Activated T-cell treated with anti-CD3 and anti-CD28 coated beads, Interleukin-2, amount 50 U/mL, for 4 hours (primary cell): ENCODE measurements at places on chromosomes 16 and 17. TPM values are rescaled to one million over a fixed set of nuclear protein-coding genes. Genes with fewer than 3 reads are reported as not detected.

Gene TBC1D3I
- total RNA-seq: not detected

Gene GID4
- total RNA-seq: 8.4 TPM

Gene MT1H
- 7.0 TPM for total RNA-seq

Gene SNAI3
- 1.2 TPM for total RNA-seq

Gene TM4SF5
- total RNA-seq: not detected

Gene CSH1
- total RNA-seq: not detected

Gene CD300E
- not detected for total RNA-seq

Gene CCL22
- 62.3 TPM for total RNA-seq

Gene HOXB4
- 1.6 TPM for total RNA-seq

Gene UMOD
- not detected for total RNA-seq

- DNase-seq: no peak
These were observed 388.7 kb upstream of the PMFBP1 start for GRCh38 chr16:72560617-72561016.

DNA sequence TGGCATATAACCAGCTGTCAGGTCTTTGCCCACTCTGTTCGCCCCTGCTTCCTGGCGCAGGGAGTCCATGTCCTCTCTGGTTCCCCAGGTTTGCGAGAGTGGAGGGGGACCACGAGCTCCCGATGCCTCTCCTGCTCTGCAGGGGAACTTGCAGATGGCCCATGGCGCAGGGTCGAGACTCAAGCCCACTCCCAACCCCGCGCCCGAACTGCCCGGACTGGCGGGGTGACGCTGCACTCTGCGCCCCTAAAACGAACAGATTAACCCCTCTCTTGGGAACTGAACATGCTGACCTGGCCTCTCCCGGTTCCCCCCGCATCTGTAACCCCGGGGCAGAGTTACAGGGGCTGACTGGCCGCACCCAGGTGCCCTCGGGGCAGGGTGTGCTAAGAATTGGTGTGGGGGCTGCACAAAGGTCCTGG is 681 bp upstream of the PLA2G15 start:
- DNase-seq: no peak

DNA sequence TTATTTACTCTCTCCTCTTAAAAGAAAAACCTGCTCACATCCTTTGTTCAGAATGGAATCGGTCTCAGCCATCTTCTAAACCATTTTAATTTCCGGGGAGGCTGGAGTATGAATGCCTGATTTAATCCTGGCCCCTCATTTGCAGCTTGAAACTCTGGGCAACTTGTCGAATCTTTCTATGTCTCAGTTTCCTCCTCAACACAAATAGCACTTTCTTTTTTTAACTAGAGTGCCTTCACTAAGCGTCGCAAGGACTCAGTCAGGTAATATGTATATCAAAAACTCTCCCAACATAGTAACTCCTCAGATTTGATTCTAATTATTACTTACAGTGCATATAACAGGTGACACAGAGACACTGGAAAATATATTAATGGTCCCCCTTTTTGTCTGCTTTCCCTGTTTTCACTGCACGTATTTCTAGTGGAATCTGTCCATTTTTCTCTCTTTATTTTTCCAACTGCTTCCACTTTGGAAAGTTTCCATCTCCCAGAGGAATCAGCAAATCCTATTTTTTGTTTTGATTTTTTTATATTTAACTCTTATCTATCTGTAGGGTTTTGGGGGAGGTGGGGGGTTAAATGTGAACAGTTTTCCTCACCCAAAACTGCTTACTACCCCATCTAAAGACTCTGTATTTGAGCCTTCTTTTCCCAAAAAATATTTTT is 18.6 kb downstream of the SNN start:
- DNase-seq: no peak

DNA sequence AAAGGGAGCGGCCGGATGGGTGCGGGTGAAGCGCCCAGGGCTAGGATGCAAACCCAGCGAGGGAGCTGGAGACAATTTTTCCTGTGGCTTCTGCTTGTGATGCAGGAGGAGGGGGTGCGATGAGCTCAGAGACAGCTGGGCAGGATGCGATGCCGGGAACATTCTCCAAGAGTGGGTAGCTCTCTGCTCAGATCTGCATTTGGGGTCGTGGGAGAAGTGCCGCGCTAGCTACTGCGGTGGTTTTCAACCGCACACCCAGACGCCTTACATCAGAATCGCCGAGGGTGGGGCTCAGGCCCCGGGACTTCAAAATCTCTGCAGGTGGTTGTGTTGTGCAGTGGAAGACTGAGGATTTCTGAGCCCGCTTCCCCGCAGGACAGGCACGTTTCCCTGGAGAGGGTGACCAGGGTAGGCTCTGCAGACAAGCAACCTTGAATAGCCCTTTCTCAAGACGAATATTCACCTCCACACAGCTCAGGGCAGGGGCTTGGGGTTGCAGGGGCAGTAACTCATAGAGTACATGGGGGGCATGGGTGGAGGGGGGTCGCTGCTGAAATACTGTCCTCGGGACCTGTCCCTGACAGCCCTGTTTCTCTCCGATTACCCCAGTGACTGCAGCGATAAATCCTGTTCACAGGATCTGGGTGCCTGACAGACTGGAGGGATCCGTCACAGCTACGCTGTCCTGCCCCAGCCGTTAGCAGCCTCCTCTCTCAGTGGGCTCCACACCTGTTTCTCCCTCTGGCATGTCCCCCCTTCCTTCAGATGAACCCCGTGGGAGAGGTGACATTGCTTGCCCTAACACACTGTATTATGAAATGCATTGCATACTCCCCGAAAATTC is 63.3 kb downstream of the HAPSTR1 start:
- DNase-seq: no peak

GRCh38 chr17:43092901-43093300 is 32.3 kb downstream of the BRCA1 start:
- DNase-seq: no peak

DNA sequence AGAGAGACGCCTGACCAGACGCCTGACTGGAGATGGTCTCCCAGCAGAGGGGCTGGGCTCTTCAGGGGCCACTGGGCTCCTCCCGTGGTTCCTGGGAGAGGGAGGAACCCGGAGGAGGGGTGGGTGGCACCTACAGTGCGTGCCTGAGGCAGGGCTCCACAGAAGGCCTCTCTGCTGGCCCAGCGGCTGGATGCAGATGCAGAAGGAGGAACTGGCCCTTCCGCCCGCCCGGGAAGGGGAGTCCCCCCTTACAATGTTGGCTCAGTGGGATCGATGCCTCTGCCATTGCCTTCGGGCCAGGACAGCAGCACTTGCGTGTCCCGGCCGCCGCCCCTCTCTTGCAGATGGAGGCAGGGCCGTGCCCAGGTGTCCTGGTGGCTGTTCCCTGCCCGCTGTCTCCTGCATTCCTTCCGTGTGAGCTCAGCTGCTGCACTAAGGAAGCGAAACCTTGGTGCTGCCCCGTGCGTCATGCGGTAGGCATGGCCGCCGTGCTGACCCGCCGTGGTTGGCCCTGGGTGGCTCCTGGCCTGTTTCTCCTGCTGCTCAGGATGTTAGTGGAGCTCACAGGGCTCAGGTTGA is 15.1 kb downstream of the BAIAP2 start:
- no peak for DNase-seq

DNA sequence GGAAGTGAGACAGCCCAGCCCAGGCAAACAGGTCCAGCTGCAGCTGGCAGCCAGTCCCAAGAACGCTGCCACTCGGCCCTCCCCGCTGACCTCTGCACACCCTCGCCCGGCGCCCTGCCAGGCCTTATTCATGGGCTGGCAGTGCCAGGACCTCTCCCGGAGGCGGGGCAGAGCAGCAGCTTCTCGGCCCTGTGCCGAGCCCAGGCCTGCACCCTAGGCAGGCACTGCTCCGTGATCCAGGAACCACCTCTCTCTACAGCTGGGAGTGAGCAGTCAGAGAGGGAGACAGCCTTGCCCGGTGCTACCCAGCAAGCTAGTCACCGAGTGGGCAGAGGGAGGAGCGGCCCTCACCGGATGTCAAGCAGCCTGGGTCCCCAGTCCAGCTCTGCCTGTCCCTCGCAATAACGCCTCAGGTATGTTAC is 79.9 kb upstream of the CBX4 start:
- DNase-seq: no peak

GRCh38 chr16:82280867-82281266 is 110.8 kb upstream of the MPHOSPH6 start:
- DNase-seq: no peak

GRCh38 chr17:8472663-8473062 is 37.0 kb downstream of the NDEL1 start:
- DNase-seq: no peak

DNA sequence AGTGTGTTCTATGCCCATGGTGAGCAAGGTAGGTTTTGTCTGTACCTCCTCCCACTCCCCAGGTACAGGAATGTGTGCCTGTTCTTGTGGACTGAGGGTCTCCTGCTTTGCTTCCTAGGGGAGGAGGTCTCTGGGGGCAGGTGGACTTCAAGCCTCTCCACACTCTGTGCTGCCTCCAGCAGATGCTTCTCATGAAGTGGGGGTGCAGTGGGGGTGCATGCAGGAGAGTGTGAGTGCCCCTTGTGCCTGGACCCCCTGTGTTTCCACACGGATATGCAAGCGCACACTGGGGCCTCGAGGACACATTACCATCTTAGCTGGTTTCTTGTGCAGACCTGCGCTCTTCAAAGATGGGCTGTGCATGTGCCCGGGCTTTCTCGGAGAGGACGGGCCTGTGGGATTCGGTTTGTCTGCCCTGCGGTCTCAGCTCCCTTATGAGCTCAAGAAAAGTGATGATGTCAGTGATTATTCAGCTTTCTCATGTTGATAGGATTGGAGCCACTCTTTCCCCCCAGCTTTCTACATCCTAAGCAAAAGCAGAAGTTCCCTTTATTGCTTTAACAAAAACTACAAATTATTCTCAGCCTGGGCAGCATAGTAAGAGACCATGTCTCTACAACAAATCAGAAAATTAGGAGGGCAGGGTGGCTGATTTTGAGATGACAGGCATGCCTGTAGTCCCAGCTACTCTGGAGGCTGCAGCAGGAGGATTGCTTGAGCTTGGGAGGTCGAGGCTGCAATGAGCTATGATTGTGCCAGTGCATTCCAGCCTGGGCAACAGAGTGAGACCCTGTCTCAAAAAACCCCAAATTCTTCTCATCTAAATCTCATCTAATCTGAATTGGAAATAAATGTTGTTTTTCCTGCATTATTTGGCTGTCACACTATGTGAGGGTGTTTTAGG is 86.8 kb downstream of the RPTOR start:
- no peak for DNase-seq

DNA sequence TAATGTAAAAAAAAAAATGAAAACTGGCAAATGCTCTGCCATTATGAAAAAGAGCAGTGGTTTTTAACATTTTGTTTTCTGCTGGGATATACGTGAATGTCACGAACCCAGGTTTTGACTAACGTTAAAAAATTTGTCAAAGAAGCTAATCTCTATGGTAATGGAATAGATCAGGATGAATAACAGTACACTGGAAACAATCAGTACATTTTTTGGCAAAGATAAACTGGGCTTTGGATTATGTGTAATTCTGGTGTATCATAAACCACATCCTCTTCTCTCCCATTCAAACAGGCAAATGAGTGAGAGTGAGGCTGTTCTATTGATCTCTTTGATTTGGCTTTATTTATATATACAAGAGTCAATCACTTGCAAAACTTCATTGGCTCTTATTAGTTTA is 207.0 kb upstream of the IRX3 start:
- no peak for DNase-seq

DNA sequence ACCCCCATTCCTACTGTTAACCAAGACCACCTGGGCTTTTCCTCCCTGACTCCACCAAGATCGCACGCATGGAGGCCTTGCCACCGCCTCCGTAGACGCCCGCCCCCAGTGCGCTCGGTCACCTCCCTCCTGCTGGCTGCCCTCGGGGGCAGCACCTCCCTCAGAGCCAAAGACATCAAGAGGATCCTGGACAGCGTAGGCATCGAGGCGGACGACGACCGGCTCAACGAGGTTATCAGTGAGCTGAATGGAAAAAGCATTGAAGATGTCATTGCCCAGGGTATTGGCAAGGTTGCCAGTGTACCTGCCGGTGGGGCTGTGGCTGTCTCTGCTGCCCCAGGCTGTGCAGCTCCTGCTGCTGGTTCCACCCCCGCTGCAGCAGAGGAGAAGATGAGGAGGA is 1.2 kb downstream of the EFCAB3 start:
- no peak for DNase-seq

DNA sequence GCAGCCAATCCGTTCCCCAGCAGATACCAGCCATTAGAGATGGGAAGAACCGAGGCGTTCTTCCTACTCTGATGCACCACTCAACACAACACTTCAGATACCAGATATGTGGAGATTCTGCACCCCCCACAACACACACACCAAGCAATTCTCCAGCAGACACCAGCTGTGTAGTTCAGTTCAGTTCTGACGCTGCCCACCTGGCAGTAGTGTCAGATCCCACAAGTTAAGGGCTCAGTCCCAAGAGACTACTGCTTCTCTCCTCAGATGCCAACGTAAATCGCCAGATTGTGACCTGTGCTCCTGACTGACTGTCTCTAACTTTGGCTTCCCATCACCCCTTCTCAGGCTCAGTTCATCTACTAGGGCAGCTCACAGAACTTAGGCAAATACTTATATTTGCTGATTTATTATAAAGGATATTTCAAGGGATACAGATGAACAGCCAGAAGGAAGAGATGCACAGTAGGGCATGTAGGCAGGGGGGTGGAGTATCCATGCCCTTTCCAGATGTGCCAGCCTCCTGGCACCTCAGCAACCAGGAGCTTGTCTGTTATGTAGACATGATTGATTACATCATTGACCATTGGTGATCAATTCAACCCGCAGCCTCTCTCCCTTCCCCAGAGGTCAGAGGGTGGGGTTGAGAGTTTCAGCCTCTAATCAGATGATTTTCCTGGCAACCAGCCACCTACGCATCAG is 110.6 kb downstream of the PRKCA start:
- no peak for DNase-seq

DNA sequence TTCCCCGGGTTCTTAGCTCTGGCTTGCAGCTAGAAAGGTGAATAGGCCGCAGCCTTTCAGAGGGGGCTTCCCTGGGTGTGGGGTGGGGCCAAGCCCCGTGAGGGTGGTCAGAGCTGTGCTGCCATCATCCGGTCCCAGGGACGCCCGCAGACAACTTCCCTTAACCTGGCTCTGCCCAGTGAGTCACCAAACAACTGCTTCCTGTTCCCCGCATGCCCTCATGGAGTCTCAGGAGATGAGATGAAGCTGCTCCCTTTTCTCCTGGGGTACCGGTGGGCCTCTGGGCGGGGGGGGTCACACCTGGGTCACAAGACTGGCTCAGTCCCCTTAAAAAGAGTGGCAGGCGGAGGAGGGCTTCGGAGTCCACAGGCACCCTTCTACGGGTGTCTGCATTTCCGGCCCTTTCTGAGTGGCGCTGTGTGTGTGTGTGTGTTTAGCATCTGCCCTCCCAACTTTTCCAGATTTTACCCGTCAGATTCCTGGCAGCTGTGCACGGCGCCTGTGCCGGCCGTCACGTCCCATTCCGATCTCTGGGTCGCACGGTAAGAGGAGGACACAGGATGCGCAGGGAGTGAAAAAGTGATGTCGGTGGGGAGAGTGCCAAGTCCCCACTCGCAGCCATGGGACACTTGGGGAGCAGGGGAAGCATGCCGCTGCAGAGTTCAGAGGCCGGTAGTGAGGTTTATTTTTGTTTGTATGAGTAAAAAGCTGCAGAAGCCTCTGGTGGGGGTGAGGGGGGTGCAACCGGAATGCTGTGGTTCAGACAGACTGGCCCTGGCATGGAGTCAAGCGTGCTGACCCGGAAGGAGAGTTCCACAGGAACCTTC is 16.8 kb downstream of the HIC1 start:
- no peak for DNase-seq

GRCh38 chr16:14502256-14502875 is 127.7 kb downstream of the PARN start:
- no peak for DNase-seq
